ENCODE measurements at places on chromosomes 6 and 20.

DNA sequence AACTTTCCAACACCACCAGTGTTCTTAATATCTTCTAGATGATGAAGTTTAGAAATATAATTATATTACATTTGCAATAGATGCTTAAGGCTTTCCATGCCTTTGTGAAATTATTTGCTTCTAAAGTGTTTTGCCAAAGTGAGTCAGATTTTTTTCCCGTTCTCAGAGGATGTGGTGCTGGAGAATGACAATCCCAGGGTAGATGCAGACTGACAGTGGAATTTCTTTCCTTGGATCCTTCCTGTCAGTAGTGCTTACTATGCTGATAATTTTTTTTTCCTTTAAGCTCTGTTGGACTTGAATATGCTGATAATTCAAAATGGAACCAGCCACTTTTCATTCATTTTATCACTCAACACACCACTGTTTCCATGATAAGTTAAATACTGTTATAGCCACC, 59.9 kb upstream of the SOX4 start:
- no peak for DNase-seq

GRCh38 chr6:157298216-157298724, 25.0 kb downstream of the TMEM242 start:
- DNase-seq, result no peak

DNA sequence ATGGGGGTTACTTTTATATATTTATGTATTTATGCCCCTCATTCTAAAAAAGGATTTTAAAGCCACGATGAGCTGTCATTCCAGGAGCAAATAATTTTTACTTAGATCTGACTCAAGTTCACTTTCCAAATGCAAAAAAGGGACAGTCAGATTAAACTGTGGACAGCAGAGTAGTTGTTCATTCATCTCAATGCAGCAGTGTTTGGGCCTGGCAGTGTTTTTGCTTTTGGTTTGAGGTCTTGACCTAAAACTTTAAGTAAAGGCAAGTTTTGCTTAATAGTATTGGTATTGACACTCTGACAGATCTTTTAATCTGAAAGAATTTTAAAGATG, 13.9 kb downstream of the JARID2 start:
- no peak for DNase-seq

- no peak for DNase-seq
These were observed 26.1 kb upstream of the ADTRP start for GRCh38 chr6:11804701-11805100.

DNA sequence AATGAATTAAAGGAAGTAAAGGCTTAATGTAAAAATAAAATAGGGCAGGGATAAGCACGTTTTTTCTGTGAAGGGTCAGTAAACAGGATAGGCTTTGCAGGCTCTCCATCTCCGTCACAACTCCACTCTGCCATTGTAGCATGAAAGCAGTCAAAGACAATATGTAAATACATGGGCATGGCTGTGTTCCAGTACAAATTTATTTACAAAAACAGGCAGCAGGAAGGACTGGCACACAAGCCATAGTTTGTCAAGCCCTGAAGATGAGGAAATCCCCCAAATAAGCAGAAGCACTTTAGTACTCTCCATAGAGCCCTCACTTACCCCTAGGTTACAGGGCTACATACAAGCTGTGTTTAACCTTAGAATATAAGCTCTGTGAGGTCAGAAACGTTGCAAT, 8.9 kb upstream of the FBXO9 start:
- no peak for DNase-seq

DNA sequence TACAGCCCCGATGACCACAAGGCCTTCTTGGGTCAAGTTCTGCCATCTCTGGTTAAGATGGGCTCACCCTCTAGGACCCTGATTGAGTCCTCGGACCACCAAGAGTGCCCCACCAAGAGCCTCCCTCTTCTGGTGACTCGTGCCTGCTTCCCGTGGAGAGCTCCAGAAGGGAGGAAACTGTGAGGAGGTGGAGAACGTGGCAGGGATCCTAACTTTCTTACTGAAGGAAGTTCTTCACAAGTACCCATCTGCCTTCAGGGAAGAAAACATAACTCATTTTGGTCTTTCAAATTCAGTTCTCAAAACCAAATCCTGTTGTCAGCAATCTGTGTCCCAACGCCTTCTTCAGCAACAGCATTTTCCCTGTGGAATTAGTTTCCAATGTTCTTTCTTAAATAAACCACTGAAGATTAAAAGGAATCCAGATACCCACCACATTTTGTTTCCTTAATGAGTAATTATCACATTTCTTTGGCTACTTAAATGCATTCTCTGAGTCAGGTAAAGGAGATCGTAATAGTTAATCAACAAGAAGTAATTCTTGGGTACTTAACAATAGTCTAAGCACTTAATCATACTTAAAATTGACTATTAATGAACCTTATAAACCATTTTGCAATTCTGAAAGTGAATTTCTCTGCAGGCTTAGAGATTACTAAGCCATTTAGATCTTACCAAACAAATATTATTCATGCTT, 185.8 kb upstream of the SGK1 start:
- no peak for DNase-seq

DNA sequence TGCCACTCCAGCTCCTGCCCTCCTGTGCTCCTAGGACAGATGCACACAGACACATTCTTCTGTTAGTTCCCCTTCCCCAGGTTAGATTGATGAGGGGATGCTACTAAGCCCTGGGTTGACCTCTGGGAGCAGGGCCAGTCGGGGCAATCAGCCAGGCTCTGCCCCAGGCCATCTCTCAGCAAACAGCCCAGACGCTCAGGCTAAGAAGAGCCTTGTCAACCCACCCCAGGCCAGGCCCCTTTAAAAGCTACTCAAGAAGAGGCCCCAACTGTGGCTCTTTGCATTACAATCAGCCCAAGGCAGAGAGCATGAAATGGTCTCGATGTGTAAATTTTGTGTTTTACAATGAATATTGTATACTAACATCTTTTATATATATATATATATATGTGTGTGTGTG, 107.4 kb downstream of the TFAP2A start:
- no peak for DNase-seq

- no peak for DNase-seq
These were observed 113.3 kb downstream of the TMEM242 start for GRCh38 chr6:157209865-157210530.

DNA sequence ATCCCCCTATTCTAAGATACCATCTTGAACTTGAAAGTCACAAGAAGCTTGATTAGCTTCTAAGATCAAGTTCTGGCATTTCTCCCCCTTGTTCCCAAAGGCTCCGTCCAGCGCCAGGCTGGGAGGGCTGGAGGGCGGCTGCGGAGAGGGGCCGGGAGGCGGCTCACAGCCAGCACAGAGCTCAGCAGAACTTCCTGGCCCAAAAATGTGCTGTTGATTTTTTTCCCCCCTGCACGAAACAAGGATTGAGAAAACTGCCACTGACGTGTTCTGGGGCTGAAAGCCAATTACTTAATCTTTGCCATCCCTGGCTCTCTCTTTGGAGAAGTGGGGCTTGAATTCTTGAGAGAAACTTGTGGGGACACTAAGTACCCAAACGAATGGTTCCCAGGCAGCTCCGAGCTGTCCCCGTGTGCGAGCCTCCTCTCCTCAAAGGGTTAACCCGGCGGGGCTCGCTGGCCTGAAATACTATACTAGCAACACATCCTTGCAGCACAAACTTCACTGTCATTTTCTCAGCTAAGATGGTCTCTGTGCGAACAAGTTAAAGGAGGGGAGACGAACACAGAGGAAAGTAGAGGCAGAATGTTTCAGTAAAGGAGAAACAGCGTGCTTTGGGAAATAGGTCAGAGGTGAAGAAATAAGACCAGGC, 452 bp downstream of the TRAF3IP2 start:
- no peak for DNase-seq

Measured in amygdala (tissue), 56 donors.